ENCODE measurements at places on chromosomes 6 and 20. TPM values are rescaled to one million over a fixed set of nuclear protein-coding genes. Genes with fewer than 3 reads are reported as not detected.

- no peak for ATAC-seq
Observed at GRCh38 chr20:14865169-14865568, 527.8 kb upstream of the FLRT3 start.

Gene ARMC2
- total RNA-seq = 3.4 TPM

- no peak for ATAC-seq
Observed at GRCh38 chr6:146790561-146791091, 191.9 kb downstream of the ADGB start.

- ATAC-seq = no peak
Observed at GRCh38 chr6:82249381-82250253, 2.1 kb upstream of the IBTK start.

- ATAC-seq = peak; percentile 97
Observed at GRCh38 chr6:35452183-35453090, at the start of gene FANCE. TSS of gene FANCE (plus strand) at chr6:35452338. CDS start at chr6:35452546, 208 bp downstream.

- ATAC-seq = no peak
Observed at GRCh38 chr6:110541701-110542309, 65.4 kb upstream of the SLC22A16 start.

- ATAC-seq = no peak
Observed at GRCh38 chr20:63009988-63010769, 3.4 kb upstream of the BHLHE23 start.

GRCh38 chr6:32176476-32177182, 745 bp upstream of the AGPAT1 start:
- ATAC-seq = no peak

Gene CCDC28A
- 14.7 TPM for total RNA-seq

- peak; percentile 24 for ATAC-seq
Observed at GRCh38 chr20:50303573-50304500, 113.2 kb downstream of the CEBPB start.

DNA sequence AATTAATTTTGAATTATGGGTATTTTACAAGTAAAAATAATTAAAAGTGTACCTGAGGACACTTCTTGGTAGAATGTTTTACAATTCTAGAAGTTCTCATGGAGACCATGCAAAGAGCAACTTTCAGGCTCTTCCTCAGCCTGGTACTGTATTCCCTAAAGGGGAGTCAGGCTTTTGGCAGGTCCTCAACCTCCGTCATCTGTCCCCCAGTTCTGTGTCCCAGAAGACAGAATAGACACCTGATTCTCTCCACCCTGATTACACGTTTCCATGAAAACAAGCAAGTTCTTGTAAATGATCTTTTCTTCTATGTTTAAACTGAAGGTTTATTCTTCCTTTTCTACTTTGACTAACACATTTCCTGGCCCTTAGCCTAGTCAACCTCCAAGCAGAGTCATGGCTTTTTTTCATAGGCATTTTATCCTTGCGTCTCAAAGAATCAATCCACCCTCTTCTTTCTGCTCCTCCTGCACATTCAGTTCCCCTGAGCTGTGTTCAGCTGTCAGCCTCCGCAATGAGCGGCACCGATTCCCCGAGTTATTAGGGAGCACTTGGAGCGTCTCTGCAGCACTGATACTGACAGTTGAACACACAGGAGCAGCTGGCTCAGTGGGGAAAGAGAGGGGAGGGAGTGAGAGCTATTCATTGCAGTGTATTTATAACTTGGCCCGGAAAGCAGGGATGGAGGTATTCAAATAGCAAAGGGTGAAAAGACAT, 1082.4 kb upstream of the MAP3K7 start:
- ATAC-seq = no peak

- ATAC-seq = no peak
Observed at GRCh38 chr6:50025258-50025657, 3.5 kb upstream of the DEFB110 start.

Gene FAM50B
- total RNA-seq = 22.6 TPM

Gene CCDC170
- total RNA-seq = 0.77 TPM

Gene SLC22A7
- total RNA-seq = not detected

Gene DNAH8
- not detected for total RNA-seq

- no peak for ATAC-seq
Observed at GRCh38 chr20:3238616-3239025, 369 bp downstream of the SLC4A11 start.

DNA sequence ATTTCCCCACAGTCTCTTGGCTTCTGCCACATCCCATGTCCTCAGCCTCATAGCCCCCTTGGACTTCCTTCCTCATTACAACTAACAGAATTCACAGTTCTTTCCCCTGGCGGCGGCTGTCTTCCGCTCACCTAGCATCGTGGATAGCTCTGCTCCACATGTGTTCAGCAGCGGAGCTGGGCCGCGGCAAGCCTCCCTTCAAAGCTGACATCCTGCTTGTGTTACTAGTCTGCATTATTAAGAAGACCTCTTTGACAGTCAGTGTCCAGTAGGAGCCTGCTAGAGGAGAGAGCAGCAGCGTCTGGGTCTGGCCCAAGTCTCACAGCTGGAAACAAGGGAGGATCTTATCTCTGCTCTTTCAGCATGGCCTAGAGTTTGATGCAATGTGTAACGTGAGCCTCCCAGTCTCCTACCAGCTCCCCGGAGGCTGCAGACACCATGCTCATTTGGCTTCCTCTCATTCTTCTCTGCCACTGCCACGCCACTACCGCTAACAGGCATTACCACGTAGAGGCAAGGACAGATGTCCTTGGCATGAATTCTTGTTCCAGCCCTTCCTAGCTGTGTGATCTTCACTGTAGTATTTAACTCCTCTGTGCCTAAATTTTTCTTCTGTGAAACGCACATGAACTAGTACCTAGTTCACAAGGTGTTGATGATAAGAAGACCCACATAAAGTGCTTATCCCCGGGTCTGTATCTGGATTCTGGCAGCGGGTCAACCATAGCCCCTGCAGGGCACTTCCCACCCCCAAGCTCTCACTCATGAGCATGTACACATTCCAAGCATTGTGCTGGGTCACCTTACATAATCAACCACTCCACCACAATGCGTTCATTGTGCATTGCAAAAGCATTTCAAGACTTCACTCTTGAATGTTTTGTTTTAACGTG, 107.1 kb upstream of the BACH2 start:
- ATAC-seq = peak; percentile 46

DNA sequence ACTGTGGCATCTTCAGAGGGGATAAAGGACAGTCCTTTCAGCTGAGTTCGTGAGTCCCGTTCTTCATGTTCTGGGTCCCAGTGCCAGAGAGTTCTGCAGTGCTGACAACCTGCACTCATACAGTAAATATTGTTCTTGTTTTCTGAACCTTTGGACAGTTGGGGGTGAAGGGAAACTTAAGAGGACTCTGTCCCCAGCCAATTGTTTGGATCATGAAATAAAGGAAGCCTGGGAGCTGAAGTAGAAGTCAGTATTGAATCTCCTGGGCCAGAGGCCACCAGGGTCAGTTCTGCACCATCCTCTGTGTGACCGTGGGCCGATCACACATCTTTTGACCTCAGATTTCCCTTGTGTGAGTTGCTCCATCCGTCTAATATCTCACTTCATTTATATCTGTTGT, 3.2 kb downstream of the SLC2A12 start:
- no peak for ATAC-seq

Gene TGM3
- 1.1 TPM for total RNA-seq

Gene COL10A1
- total RNA-seq = not detected

Gene ME1
- total RNA-seq = 18.8 TPM

Gene LSM2
- 25.4 TPM for total RNA-seq

GRCh38 chr20:1905009-1905408, 9.8 kb downstream of the SIRPA start:
- ATAC-seq = no peak

DNA sequence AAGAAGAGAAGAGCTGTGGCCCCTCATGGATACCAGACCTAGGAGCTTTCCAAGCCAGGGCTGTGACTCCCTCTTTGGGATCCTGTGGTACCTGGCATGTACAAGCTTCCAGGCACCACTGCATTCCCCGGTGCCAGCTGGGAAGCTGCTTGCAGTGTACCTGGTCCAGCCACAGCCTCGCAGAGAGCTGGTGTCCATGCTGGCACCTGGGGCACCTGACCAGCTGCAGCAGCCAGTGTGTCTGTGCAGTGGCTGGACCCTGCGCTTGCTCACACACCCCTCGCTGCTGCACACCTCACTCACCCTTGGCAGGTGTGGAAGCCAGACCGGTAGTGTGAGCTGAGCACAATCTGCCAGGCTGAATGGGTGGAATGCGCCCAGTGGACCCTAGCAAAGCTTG, 190.9 kb upstream of the MAN1A1 start:
- no peak for ATAC-seq

GRCh38 chr6:74250161-74250818, 554.3 kb downstream of the CD109 start:
- no peak for ATAC-seq

GRCh38 chr6:111864138-111865048, 8.9 kb downstream of the FYN start:
- no peak for ATAC-seq

GRCh38 chr6:155660251-155660977, 204.8 kb upstream of the NOX3 start:
- ATAC-seq = no peak

- ATAC-seq = no peak
Observed at GRCh38 chr6:69887026-69887425, 20.7 kb downstream of the COL19A1 start.

GRCh38 chr20:47610945-47611250, 109.2 kb downstream of the NCOA3 start:
- no peak for ATAC-seq

GRCh38 chr20:3678856-3679720, 2.7 kb downstream of the ADAM33 start:
- ATAC-seq = no peak

Gene MAD2L1BP
- total RNA-seq = 19.3 TPM

GRCh38 chr6:87139236-87139635, 16.1 kb upstream of the ZNF292 start:
- ATAC-seq = peak; percentile 51

- no peak for ATAC-seq
Observed at GRCh38 chr6:136795996-136796395, 3.7 kb upstream of the MAP3K5 start.

DNA sequence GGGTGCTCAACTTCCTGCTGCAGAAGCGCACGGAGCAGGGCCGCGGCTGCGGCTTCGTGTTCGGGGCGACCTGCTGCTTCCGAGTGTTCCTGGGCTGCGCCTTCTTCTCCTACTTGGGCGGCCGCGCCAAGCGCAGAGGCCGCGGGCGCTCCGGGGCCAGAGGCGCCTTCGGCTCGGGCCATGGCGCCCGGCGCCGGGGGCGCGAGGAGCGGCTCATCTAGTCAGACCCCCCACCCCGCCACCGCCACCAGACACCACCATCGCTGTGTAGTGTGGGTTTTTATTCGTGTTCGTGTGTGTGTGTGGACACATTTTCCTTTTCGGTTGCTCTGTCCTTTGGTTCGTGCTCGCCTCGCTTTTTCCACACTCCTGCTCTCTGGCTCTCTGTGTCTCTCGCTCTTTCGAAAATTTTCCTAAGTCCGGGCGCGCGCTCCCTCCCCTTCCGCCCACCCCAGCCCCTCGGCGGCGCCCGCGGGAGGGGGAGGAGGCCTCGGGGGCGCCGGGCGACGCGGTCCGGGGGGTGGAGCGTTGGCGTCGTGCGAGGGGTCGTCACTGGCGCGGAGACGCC, 38.1 kb downstream of the GNAS start:
- peak; percentile 72 for ATAC-seq

- peak; percentile 46 for ATAC-seq
Observed at GRCh38 chr20:4811661-4812181, 90.0 kb downstream of the PRND start.

Gene FAM83D
- total RNA-seq = 62.7 TPM

DNA sequence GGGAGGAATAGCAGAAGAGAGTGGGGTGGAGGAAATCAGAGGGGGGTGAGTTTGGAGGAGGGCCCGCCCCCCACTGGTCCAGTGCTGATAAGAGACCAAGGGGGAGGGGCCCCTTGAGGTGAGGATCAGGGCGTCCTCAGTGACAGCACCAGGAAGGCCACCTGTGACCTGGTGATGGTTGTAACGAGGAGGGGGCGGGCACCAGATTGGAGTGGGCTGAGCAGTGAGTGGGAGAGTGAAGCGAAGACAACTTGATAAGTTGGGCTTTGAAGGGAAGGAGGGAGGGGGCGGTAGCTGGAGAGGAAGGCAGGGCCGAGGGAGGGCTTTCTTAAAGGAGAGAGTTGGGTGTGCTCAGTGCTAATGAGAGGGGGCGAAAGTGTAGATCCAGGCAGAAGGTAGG, 30.7 kb downstream of the CDH22 start:
- ATAC-seq = no peak

Gene MUC21
- total RNA-seq = 1.4 TPM

- ATAC-seq = no peak
Observed at GRCh38 chr6:160519133-160519532, 144.9 kb downstream of the LPA start.

DNA sequence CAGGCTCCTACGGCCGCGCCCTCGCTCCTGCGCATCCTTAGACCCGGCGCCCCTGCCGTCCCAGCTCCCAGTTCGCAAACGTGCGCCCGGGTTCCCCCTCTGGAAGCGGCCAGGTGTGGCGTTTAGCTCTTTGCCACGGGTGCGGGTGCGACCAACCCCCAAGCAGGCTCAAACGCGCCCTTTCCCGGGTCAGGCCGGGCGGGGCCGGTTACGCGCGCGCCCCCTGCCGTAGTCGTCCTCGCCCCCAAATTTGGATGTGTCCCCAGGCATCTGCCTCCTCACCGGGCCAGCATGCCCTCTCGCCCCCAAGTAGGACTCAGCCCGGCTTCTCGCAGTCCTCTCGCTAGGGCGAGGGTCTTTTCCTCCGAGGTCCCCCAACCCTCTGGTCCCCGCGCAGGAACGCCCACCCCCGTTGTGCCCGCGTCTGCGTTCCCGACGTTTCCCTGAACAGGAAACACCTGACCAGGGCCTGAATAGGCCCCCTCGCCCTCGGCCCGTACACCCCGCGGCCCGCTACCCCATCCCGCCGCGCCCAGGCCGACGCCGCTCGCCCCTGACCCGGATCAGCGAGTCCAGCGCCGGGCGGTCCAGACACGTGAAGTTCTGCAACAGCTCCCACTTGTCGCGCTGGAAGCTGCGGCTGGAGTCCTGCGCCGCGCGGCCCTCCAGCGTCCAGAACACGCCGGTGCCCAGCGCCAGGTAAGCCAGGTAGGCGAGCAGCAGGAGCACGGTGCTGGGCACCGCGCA, 520 bp downstream of the KCNK17 start:
- no peak for ATAC-seq

Gene ULBP2
- total RNA-seq = 0.39 TPM

DNA sequence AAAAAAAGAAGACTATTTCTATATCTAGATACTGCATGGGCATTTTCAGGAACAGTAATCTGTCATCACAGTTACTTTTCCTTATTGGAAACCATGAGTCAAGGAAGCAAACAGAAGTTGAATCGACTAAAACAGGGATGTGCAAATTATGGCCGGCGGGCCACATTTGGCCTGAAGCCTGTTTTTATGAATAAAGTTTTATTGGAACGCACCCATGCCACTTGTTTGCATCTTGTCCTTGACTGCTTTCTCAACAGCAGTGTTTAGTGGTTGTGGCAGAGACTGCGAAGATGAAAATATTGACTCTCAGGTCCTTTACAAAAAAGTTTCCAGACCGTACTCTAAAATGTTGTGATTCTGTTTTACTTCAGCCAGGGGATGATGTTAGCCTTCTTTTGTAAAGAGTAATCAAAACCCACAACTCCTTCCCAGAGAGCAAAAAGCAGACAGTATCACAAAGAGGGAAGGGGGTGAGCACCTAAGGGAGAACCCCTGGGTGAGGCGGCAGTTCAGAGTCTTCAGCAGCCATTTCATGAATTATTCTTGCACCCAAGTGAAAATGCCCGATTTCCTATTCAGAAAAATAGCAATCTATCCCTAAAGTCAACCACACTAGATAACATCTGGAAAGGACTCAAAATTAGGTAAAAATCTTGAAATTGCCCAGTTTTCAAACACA, 190.4 kb downstream of the MYLK4 start:
- ATAC-seq = no peak

GRCh38 chr6:160400446-160400845, 52.3 kb downstream of the SLC22A3 start:
- ATAC-seq = peak; percentile 91

Gene MAP1LC3A
- 103 TPM for total RNA-seq

Measured in gastroesophageal sphincter (tissue), 4 donors.